Activated naive CD8-positive, alpha-beta T cell treated with anti-CD3 and anti-CD28 coated beads for 36 hours (primary cell): ENCODE measurements at places on chromosomes 4 and X. TPM values are rescaled to one million over a fixed set of nuclear protein-coding genes. Genes with fewer than 3 reads are reported as not detected.
A peak's percentile ranks its signal among the peaks of the same experiment; 100 is the strongest.

NDNF gene
- 0.08 TPM for total RNA-seq

- DNase-seq = no peak
- H3K27me3 ChIP-seq = no peaks in the 10 kb centered on the region
- no peak overlapping the region for H3K4me3 ChIP-seq
- peaks cover 13% of the 10 kb centered on the region for H3K36me3 ChIP-seq
Observed at GRCh38 chr4:98516441-98517217, 141.8 kb downstream of the TSPAN5 start.

DNA sequence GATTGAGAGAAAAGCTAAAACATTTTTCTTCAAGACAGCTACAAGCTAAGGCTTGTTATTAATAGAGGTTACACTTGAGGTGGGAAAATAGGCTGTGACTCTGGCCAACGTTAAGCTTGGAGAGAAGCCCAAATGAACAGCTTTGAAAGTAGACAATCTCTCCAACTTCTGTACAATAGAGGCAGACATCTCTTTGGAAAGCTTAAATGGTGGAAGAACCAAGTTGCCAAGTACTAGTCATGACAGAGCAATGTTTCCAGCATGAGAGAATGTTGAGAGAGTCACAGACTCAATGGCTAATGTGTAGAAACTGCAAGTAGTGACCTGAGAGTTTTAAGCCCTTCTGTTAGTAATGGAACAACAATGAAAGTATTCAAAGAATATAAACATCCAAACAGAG is 298.1 kb downstream of the INPP4B start:
- H3K4me3 ChIP-seq = no peak overlapping the region
- DNase-seq = no peak
- no peaks in the 10 kb centered on the region for H3K27me3 ChIP-seq

HMGN5 gene
- total RNA-seq = 3.8 TPM

DNA sequence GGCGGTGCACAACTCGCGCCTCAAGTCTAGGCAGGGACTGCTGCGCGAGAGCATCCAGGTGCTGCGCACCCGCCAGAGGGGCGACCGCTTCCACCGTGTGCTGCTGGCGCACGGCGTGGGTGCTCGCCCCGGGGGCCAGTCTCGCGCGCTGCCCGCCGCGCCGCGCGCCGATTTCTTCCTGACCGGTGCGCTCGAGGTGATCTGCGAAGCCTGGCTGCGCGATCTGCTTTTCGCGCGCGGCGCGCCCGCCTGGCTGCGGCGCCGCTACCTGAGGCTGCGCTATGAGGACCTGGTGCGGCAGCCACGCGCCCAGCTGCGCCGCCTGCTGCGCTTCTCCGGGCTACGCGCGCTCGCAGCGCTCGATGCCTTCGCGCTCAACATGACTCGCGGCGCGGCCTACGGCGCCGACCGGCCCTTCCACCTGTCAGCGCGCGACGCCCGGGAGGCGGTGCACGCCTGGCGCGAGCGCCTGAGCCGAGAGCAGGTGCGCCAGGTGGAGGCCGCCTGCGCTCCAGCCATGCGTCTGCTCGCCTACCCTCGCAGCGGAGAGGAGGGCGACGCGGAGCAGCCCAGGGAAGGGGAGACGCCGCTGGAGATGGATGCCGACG is 1.3 kb downstream of the CHST7 start:
- DNase-seq = peak; percentile 44
- peaks cover 20% of the 10 kb centered on the region for H3K27me3 ChIP-seq
- peaks cover 2% of the 10 kb centered on the region for H3K36me3 ChIP-seq

- no peak overlapping the region for H3K4me3 ChIP-seq
- peaks cover 2% of the 10 kb centered on the region for H3K27me3 ChIP-seq
- no peaks in the 10 kb centered on the region for H3K4me1 ChIP-seq
- no peak overlapping the region for H3K27ac ChIP-seq
Observed at GRCh38 chr4:5191831-5192230, 140.6 kb downstream of the STK32B start.

CDX4 gene
- not detected for total RNA-seq

DNA sequence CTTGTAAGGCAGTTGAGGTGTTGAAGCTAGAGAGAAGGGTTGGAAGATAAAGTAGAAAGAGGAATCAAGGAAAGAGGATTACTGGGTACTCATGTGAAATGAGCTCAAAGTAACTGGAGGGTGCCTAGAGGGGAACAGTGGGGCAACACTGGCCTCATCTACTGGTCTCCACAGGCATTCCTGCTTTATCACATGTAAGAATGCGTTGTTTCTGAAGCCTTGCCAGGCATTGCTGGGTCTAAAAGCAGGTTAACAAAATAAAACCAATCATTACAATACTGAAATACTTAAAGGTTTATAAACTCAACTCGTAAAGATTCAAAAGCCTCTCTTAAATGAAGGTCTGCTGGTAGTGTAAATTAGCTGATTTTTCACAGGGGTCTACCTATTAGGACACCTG is 96.0 kb downstream of the FANCB start:
- no peaks in the 10 kb centered on the region for H3K36me3 ChIP-seq
- H3K4me1 ChIP-seq = no peaks in the 10 kb centered on the region
- no peak for DNase-seq
- H3K27ac ChIP-seq = no peak overlapping the region
- H3K27me3 ChIP-seq = no peaks in the 10 kb centered on the region

DNA sequence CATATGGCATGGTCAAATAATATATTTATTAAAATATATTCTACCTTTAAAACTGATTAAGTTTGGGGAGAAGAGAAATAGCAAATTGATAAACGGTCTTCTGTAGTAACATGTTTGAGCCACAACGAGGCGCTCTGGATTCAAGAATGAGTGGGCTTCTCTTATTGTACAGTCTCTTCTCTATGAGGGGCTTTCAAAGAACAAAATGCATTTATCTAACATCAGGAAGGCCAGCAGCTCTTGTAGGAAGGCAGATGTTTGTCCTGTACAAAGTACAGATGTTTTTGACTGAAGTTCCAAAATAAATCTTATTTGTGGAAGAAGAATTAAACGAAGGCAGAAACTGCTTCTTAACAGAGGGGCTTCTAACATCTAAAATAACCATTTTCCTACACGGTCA is 153.6 kb downstream of the RASL11B start:
- no peaks in the 10 kb centered on the region for H3K27me3 ChIP-seq
- no peak for DNase-seq
- peaks cover 29% of the 10 kb centered on the region for H3K4me1 ChIP-seq
- H3K4me3 ChIP-seq = no peak overlapping the region

LRAT gene
- 0.23 TPM for total RNA-seq

DNA sequence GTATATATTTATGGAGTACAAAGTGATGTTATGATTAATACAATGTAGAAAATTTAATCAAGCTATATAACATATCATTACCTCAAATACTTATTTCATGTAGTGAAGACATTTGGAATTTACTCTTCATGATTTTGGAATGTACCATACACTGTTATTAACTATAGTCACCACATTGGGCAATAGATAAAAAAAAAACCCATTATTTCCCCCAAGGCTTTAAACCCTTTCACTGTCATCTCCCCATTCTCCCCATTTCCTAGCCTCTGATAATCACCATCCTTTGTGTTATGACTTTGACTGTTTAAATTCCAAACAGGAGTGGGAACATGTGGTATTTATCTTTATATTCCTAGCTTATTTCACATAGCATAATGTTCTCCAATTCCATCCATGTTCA is 2189.1 kb upstream of the AGA start:
- H3K4me3 ChIP-seq = no peak overlapping the region
- DNase-seq = no peak
- no peaks in the 10 kb centered on the region for H3K4me1 ChIP-seq

PPP2R2C gene
- not detected for total RNA-seq

DNA sequence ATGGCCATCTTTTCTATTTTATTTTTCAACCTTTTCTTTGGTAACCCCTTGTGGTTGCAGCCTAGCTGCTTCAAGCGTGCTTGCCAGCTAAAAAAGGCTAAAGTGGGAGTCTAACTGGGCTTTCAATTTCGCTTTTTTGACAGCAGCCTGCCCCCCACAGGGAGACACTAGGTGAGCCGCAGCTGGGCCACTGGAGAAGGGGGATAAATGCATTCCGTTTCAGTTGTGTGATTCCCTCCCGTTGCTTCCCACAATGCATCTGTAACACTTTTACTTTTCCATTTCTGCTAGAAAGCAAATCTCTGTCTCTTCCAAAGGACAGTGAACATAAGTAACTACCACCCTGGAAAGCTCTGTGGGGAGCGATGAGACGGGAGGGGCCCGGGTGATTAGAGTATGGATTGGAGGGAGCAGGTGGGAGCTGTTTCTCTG is 86.3 kb upstream of the RAPGEF2 start:
- no peaks in the 10 kb centered on the region for H3K36me3 ChIP-seq
- no peak overlapping the region for H3K4me3 ChIP-seq
- peaks cover 8% of the 10 kb centered on the region for H3K27me3 ChIP-seq
- H3K4me1 ChIP-seq = no peaks in the 10 kb centered on the region
- no peak overlapping the region for H3K27ac ChIP-seq

DNA sequence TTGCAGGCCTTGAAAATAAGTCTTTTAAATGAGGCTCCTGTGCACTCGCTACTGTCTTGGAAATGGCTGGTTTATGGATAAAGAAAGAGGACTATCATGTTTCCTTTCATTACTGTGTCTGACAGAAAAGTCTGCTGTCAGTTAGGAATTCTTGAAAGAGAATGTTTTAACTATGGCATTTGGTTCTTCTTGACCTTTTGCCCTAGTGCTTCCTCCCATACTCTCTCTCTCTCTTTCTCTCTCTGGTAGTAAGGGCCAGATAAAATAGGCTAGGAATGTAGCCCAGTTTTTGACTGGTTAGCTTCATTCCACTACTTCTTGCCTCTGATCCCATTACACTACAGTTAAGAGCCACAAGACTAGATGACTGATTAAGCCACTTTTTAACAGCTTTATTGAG is 29.8 kb downstream of the YY2 start:
- H3K36me3 ChIP-seq = peaks cover 2% of the 10 kb centered on the region
- H3K4me3 ChIP-seq = no peak overlapping the region
- no peak overlapping the region for H3K27ac ChIP-seq
- no peaks in the 10 kb centered on the region for H3K27me3 ChIP-seq
- no peak for DNase-seq

ARMCX4 gene
- total RNA-seq = 6.8 TPM

- H3K4me3 ChIP-seq = no peak overlapping the region
- DNase-seq = no peak
- no peaks in the 10 kb centered on the region for H3K36me3 ChIP-seq
Observed at GRCh38 chr4:110854021-110854678, 231.3 kb upstream of the PITX2 start.

DNA sequence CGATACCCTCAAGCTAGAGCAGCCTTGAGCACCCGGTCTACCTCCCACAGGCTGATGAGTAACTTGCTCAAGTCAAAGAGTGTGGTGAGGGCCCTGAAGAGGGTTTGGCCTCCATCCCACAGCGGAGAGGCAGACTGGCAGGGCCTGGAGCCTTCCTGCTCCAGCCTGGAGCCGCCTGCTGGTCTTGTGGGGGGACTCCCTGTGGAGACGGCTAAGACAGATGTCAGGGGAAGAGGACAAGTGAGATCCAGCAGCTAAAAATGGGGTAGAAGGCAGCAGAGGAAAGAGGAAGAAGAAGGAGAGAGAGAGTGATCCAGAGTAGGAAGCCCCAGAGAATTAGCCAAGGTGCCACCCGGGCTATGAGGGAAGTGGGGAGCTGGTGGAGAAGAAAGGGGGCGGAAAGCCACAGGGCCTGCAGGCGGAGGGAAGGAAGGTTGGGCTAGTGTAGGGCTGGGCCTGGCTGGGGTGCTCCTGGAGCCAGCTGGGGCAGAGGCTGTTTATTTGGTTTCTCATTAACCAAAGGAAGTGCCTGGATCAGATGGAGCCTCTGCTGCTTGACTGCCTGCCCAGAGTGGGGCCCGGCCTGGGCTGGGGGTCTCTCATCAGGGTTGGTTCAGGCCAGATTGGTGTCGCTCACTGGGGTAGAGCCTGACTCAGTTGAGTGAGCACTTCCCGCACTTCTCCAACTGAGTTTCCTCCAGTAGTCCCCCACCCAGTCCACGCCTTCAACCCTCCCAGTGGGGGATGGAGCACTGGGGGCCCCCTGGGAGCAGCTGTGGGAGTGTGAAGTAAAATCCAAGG is 14.2 kb downstream of the EFNB1 start:
- H3K4me3 ChIP-seq = no peak overlapping the region
- H3K36me3 ChIP-seq = no peaks in the 10 kb centered on the region
- H3K4me1 ChIP-seq = no peaks in the 10 kb centered on the region
- no peaks in the 10 kb centered on the region for H3K27me3 ChIP-seq

MSX1 gene
- 0.14 TPM for total RNA-seq

DNA sequence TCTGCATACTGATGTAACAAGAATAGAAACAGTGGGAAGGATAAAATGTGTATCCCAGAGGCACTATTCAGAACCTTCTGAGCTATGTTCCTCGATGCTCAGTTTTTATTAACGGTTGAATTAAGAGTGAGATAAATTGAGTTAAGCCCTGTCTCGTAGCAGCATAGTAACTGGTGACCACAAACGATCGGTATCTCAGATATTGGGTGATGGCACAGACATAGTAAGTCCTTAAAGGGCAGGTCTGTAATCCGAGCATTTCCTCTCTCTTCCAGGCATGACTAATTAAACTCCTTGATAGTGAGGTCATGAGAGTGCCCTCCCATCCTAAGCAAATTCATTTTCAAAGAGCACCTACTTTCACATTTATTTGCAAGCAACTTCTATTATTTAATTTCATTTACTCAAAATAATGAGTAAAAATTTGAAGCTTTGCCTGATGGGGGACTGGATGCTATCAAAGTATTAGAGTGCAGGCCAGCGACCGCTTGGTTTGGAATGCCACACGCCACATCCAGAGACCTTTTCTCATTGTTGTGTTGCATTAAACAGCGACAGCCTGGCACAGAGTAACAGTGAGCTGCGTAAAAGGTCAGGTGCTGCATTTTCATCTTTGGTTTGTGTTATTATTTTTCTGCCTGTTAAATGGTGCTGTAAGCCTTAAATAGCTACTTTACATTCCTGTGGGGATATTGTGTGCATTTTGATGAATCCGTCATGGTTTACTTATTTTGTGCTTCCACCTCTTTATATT is 101.9 kb downstream of the PCDH7 start:
- no peak overlapping the region for H3K27ac ChIP-seq
- H3K36me3 ChIP-seq = no peaks in the 10 kb centered on the region
- H3K4me1 ChIP-seq = no peaks in the 10 kb centered on the region
- H3K4me3 ChIP-seq = no peak overlapping the region
- no peaks in the 10 kb centered on the region for H3K27me3 ChIP-seq

DNA sequence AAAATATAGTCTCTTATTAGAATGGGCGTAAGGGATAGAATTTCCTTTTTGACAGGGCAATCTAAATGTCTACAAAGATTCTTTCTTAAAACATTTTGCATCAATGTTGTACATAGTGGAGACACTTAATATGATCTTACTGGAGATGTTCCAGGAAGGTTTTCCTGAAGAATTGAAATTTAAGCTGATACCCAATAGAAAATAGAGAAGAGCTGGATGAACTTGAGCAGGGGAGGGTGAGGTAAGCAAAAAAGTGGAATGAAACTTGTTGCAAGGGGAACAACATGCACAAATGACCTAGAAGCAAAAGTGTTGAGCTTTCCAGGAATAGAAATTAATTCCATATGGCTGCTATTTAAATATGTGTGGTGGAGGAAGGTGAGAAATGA is 19.7 kb downstream of the SLAIN2 start:
- H3K27ac ChIP-seq = no peak overlapping the region
- DNase-seq = no peak
- no peaks in the 10 kb centered on the region for H3K27me3 ChIP-seq
- H3K4me1 ChIP-seq = peaks cover 23% of the 10 kb centered on the region

- no peak for DNase-seq
- H3K4me3 ChIP-seq = no peak overlapping the region
- no peak overlapping the region for H3K27ac ChIP-seq
- H3K27me3 ChIP-seq = peaks cover 31% of the 10 kb centered on the region
- H3K36me3 ChIP-seq = no peaks in the 10 kb centered on the region
Observed at GRCh38 chr4:186037692-186038658, 31.0 kb upstream of the TLR3 start.

- no peak overlapping the region for H3K27ac ChIP-seq
- DNase-seq = no peak
- no peak overlapping the region for H3K4me3 ChIP-seq
- H3K4me1 ChIP-seq = no peaks in the 10 kb centered on the region
- H3K27me3 ChIP-seq = peaks cover 6% of the 10 kb centered on the region
Observed at GRCh38 chrX:110397904-110398303, 39.3 kb downstream of the RTL9 start.
